ENCODE measurements at places on chromosomes 11 and 22.

- no peak for DNase-seq
Observed at GRCh38 chr11:41119484-41119883, 340.0 kb downstream of the LRRC4C start.

DNA sequence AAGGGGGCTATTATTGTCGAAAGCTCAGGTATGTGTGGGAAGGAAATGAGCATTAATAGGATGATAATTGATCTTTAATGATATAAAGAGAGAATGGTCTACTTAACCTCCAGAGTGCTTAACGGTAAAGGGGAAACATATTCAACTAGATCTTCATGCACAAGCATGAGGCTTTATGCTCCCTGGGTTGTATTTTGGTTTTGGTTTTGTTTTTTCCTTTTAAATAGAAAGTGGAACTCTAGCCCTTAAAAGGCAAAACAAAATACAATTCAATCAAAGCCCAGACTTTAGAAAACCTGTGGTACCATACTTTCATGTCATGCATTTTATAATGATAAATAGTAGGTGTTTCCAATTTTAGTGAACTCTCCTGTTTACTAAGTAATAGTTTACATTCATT is 622.7 kb downstream of the METTL15 start:
- DNase-seq = no peak

GRCh38 chr11:19559746-19560145 is 152.9 kb upstream of the NAV2 start:
- DNase-seq = no peak

DNA sequence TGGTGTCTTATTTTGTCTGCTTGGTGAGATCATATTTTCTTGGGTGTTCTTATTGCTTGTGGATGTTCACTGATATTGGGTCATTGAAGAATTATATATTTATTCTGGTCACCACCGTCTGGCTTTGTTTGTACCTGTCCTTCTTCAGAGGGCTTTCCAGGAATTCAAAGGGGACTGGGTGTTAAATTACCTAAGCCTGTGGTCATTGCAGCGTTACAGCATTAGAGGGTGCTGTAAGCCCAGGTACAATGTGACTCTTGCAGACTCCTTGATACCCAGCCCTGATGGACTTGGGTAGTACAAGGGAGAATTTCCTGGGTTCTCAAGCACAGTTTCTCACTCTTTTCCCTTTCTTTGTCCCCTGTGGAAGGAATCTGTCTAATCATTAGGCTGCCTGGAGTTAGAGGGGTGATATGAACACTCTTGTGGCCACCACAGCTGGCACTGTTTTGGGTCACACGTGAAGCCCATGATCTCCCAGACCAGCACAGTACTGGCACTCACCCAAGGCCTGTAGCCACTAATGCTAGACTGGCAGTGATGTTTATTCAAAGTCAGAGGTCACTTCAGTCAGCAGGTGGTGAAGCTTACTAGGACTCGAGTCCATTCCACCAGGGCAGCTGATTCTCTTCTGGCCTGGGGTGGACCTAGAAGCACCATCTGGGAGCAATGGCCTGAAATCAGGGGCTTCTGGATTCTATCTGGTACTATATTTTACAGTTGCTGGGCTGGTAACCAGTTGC is 56.1 kb upstream of the NARS2 start:
- no peak for DNase-seq

DNA sequence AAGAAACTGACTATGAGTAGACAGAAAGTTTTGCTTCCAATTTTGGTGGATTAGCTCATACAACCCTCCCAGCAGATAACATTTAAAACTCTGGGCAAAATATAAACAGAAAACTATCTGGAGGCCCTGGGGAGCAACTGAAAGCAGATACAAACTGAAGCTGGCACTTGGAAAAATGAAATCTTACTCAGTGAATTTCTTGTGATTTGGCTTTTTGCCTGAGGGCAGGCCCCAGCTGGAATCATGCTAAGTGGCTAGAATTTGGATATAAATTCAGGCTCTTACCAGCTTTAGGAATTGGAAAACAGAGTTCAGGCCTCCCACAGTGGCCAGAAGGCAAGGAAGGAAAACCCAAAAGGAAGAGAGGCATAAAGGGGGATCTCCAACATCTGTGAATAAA is 85.8 kb downstream of the EFCAB6 start:
- DNase-seq = no peak

DNA sequence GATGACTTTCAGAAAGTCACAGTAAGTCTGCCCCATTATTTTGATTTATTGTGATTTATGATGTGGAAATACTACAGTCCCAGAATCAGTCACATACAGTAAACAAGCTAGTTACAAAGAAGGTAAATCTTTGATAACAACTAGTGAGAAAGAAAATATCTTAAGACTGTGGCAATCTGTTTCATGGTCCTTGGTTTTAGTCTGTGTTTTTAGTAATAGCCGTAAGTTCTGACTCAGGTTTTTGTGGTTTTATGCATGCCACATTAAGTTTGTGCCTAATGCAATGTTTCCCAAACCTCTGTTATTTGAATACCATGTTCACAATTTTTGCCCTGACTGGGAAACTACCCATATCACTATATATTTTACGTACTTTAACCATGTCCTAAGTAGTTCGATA is 6.7 kb downstream of the CEP295 start:
- no peak for DNase-seq

- no peak for DNase-seq
Observed at GRCh38 chr11:61022311-61023085, 51.0 kb downstream of the CD6 start.

- no peak for DNase-seq
Observed at GRCh38 chr11:64853709-64854108, 9.3 kb upstream of the CDC42BPG start.

GRCh38 chr11:5880329-5880728 is at the start of gene OR52E4:
TSS of gene OR52E4 (plus strand) at chr11:5880629. CDS start at chr11:5884293, 3,664 bp downstream.
- no peak for DNase-seq

GRCh38 chr11:63273685-63274084 is 30.3 kb upstream of the SLC22A25 start:
- DNase-seq = no peak

DNA sequence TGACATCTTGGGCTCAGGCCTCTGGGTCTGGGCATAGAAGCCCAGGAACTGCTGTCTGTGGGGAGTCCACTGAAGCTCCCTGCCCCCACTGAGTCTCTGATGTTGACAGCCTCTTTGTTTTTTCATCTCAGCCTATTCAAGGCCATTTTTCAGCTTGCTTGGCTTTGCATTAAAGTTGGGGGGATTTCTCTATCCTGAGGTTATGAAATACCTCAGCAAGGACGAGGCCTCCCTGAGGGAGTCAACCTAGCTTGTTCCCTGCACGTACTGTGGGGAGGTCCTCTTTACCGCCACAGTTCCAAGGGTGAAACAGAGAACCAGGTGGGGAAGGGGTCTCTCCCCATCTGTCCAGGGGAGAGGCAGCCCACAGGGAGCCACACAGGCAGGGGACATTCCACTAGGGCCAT is 8.4 kb downstream of the KCNQ1OT1 start:
- no peak for DNase-seq

DNA sequence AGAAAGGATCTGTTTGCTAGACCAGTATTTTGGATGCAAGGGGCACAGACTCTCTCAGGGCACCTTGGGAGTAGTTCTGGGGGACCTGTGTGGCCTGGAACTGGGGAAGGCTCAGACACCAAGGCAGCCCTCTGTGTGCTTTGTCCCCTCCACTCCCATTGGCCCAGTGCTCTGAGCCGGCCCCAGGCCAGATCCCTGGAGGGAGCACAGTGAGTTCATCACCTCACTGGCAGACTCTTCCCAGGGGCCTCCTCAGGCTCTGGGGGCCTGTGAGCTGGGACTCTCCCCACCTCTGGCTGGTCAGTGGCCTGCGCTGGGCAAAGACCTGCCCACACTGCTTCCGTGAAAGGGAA is 51.7 kb downstream of the CHRDL2 start:
- no peak for DNase-seq

DNA sequence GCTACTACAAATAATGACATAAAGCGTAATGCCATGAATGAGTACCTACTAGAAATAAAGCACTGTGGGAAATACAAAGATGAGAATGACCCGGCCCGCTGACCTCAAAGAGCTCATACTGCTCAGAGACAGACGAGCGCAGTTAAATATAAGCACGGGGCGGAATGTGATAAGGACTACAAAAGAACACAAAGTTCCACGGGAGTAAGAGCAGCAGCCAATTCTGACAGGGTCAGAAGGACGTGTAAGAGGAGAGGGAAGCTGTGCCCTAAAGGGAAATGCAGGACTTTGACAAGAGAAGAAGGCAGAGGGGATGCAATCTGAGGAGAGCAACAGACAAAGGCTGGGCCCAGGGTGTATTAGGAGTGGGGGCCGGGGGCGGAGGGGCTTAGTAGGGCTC is 314.6 kb downstream of the LARGE1 start:
- no peak for DNase-seq

DNA sequence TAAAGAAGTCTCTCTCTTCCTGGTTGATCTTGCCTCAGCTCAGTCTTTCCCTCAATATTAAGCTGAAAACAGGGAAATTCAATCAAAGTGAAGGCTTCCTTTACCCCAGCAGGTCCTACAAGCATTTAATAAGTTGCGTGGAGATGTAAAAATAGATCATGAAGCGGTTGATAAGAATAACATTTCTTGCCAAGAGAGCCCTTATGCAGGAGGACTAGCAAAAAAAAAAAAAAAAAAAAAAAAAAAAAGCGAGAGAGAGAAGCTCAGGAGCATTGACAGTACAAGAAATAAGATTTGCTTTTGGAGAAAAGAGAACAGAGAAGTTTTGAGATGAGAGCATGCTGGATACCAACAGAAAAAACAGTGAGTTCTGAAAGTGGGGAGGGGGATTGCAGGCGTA is 112.2 kb upstream of the CLMP start:
- DNase-seq = no peak

GRCh38 chr11:10067629-10068300 is 226.3 kb downstream of the SBF2 start:
- no peak for DNase-seq

DNA sequence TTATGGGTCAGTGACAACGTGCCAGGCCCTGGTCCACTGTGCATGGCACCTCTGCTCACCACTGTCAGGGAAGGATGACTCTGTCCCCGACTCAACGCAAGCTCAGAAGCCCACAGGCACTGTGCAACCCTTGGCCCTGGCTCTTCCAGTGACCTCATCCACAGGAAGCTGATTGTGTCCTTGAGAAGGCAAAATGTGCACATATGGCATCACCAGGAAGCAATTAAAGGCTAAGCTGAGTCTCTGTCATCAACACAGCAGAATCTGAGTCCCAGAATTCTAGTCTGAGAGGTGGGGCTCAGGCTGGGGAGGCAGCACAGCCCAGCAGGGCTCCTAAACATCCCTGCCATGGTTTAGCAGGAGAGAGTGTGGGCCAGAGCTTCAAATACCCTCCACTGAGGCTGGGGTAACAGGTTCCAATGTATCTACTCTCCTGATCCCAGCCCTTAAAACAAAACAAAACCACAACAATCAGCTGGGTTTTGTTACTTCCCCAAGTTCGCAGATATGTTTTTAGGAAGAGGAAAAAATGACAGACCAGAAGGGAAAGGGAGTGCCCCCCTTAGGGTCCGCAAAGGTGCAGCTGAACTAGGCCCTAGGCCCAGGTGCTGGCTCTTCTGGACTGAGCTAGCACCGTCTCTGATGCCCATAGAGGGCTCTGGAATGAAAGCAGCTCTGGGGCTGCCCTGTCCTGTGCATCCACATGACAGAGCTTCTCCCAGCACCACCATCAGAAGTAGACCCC is 33.5 kb upstream of the GNAZ start:
- no peak for DNase-seq

GRCh38 chr11:75627906-75628668 is 40.8 kb downstream of the MAP6 start:
- DNase-seq = no peak

DNA sequence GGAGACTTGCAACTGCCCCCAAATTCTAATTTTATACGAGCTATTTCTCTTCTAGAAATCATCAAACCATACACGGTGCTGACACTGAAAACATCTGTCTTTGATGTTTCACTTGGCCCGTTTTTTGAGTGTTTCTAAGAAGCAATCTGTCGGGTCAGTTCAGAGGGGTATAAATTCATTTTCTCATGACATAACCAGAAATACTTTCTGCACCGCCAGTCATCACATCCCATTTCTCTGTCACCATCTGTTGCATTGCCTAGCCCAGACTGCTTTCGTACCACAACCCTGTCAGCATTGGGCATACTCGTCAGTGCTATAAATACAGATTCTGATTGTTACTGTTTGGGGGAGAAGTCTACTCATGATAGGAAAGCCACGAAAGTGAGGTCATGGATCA is 63.1 kb upstream of the CCDC90B start:
- DNase-seq = no peak

GRCh38 chr11:6251990-6252473 is 7.6 kb upstream of the CCKBR start:
- peak; percentile 96 for DNase-seq

DNA sequence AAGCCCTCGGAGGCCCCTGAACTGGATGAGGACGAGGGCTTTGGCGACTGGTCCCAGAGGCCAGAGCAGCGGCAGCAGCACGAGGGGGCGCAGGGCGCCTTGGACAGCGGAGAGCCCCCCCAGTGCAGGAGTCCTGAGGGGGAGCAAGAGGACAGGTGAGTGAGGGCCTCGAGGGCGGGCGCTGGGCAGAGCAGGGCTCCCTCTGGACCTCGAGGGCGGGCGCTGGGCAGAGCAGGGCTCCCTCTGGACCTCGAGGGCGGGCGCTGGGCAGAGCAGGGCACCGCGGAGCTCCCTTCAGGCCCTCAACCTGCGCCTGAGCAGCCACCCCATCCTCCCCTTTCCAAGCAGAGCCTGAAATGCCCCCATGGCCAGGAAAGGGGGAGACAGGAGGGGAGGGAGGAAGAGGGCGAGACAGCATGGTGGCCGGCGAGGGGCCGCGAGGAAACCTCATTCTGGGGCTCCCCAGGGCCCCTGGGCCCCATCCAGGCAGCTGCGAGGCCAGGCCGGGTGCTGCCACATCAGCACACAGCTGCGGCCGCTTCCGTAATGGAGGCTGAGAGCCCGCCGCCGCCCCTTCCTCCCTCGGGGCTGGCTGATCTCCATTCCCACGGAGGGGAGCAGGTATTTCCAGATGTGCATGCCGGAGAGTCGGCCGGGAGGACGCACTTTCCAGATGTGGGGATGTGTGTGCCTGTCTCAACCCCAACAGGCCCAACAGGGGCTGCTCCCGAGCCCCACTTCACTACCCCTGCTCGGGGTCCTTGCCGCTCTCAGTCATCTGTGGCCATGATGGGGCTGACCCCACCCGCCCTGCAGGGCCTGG is 10.0 kb downstream of the PRR33 start:
- DNase-seq = no peak

GRCh38 chr11:45674481-45675190 is 9.2 kb upstream of the CHST1 start:
- DNase-seq = no peak

- DNase-seq = no peak
Observed at GRCh38 chr11:110808248-110808647, 96.0 kb upstream of the ARHGAP20 start.
